ENCODE measurements at places on chromosomes 2 and 18.

- DNase-seq = no peak
These were observed 40.3 kb downstream of the FHOD3 start for GRCh38 chr18:36337679-36338402.

DNA sequence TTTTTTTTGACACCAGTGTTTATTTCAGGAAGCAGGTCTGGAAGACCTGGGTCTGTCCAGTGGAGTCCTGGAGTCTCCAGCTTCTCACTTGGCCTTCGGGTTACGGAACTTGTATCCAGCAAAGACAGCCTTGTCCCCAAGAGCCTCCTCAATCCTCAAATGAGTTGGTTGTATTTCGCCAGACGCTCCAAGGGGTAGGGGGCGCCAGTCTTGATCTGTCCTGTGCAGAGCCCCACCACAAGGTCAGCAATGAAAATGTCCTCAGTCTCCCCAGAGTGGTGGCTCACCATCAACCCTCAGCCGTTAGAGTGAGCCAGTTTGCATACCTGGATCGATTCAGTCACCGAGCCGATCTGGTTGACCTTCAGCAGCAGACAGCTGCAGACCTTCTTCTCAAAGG is 21.9 kb downstream of the ASXL2 start:
- no peak for DNase-seq

GRCh38 chr2:119063177-119063576 is 95.4 kb downstream of the C1QL2 start:
- no peak for DNase-seq

GRCh38 chr2:29502460-29502911 is 387.3 kb downstream of the CLIP4 start:
- DNase-seq = no peak

- DNase-seq = no peak
These were observed 14.7 kb downstream of the NRP2 start for GRCh38 chr2:205696927-205697441.

- DNase-seq = no peak
These were observed 69.9 kb downstream of the PMS1 start for GRCh38 chr2:189854187-189854586.
